HL-60 (cell line): ENCODE measurements at places on chromosomes 11 and 22.

GRCh38 chr11:44521148-44521547 lies 44.3 kb upstream of the CD82 start:
- DNase-seq = no peak

DNA sequence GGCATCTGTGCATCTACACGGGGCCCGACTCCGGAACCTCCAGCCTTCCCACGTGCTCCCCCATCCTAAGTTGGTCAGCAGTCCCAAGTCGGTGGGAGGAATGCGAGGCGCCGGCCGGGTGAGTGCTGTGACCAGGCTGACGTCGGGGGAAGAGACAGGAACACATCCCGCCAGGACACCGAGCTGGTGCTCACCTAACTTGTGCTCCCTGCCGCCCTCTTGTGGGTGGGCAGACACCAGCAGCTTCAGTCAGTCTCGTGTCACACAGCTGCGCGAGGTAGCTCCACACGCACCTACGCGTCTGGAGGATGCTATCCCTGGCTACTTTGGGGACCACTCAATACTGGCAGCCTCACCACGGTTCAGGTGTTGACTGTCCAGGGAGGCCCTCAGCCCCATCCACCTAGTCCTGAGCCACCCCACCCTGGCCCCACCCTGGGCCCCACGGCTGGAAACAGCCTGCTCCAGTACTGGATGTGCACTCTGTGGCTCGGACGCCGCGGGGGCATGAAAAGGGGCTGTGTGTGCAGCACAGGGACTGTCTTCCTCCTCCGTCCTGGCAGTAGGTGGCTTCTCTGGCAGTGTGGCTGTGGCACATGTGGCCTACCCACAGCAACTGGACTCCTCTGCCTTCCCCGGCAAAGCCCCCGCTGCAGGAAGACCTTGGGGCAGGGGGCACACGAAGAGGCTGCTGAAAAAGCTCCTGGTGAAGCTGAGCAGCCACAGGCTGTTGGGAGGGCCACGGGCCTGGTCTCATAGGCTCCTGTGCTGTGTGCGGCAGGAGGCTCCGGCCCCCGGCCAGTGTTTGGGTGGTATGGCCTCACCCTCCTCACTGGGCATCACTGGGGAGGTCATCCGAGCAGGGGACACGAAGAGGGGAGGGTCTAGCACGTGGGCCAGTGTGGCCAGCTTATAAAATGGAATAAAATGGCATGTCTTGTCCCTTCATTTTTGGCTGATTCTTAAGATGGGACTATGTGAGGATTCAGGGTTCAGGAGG lies 11.2 kb upstream of the BID start:
- peak; percentile 83 for DNase-seq

DNA sequence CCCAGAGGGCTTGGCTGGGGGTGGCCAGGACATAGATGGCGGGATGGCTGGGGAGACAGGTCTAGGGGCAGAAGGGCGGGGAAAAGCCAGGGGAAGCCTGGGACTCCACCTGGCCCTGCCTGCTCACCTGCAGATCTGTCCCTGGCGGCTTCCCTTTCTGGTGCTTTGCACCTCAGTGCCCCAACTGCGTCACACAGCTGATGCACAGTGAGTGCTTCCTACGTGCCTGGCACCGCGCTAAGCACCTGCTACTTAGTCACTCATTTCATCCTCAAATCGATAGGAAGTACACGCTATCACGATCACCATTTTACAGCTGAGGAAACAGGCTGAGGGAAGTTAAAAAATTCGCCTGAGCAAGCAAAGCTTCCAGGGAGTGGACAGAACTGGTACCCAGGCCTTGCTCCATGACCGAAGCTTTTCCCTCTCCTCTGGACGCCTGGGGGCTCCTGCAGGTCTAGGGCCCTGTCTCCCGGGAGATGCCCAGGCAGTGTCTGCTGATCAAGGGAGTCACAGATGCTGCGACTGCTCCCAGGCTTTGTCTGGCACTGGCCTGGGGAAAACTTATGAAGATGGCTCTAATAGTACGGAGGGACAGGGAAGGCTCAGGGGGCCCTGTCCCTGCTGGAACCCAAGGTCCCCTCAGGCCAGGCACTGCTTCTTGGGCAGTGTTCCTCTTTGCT lies 63.0 kb upstream of the TTLL12 start:
- DNase-seq = no peak

DNA sequence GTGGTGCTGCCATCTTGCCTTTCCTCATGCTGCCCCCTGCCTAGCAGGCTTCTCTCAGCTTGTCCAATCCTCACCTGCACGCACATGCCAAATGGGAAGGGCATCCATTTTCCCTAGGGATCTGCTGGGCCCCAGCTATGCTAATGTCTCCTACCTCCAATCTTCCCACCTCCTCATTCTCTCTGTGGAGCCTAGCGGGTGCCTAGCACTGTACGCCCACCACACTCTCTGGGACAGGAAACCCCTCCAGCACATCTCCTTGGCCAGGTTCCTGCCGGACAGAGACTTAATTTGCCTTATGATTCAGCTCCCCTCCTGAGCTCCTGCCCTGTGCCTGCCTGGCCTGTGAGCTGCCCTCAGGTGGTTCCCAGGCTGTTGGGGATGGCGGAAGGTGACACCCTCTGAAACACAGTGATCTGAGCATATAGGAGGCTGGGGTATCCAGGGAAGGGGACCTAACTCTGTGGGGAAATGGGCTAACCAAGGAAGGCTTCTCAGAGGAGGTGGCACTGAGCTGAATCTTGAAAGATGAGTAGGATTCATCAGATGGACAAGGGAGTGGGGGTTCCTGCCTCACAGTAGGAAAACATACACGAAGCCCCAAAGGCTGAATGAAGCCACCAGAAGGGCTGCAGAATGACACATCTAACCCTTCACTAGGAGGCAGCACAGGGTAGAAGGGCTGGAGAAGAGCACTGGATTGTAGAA lies 79.2 kb upstream of the WNT11 start:
- no peak for DNase-seq

DNA sequence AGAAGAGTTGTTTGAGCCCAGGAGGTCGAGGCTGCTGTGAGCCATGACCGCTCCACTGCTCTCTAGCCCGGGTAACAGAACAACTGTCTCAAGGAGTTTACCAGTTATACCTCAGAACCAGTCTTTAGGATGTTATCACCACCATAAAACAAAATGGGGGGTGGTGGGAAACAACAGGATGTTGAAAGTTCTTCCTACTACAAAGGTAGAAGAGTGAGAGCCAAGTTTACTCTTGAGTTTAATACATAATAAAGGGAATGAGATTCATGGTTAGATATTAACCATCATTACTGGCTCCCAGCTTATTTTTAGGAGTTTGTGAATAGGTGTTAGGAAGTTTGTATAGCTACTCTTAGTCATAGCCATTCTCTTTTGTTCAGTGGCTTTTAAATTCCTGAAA lies 78.8 kb upstream of the HORMAD2 start:
- DNase-seq = no peak

GRCh38 chr11:114384487-114384886 lies 15.8 kb downstream of the C11orf71 start:
- no peak for DNase-seq

- no peak for DNase-seq
Observed at GRCh38 chr22:29954203-29954855, 71.4 kb downstream of the MTMR3 start.

GRCh38 chr22:38792833-38793232 lies 1.1 kb downstream of the DNAL4 start:
- DNase-seq = no peak

DNA sequence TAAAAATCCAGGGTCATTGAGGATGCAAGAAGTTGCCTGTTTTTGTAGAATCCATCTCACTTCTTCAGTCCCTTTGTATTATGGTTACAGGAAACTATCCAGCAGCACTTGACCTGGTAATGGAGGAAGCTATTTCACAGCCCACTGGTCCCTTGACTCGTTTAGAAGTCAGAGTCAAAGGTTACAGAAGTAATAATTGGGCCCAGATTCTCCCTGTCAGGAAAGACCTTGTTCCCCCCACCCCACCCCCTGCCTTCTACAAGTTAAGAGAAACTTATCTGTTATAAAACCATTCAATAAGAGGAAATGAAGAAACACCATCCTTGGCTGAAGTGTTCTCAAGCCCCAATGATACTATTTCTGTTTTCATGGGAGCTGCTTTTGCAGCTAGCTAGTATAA lies 65.8 kb downstream of the CSTPP1 start:
- no peak for DNase-seq

GRCh38 chr11:66333220-66333877 lies 2.9 kb downstream of the RIN1 start:
- no peak for DNase-seq

DNA sequence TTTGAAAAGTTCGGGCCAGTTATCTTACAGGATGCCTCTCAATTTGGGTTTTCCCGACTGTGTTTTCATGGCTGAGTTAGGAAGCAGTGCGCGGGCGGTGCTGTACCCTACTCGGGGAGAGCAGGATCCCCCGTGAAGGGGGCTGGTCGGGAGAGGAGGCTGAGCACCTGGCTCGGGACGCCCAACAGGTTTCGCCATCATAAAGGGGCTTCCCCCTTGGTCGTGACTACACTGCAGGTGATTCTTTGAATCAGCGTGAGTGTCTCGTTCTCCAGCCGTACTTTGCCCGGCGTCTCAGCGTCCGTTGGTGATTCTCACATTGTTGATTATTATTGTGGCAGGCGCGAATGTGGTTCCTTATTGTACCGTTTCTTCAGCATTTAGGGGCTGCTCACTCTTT lies 46.6 kb downstream of the ST14 start:
- no peak for DNase-seq

DNA sequence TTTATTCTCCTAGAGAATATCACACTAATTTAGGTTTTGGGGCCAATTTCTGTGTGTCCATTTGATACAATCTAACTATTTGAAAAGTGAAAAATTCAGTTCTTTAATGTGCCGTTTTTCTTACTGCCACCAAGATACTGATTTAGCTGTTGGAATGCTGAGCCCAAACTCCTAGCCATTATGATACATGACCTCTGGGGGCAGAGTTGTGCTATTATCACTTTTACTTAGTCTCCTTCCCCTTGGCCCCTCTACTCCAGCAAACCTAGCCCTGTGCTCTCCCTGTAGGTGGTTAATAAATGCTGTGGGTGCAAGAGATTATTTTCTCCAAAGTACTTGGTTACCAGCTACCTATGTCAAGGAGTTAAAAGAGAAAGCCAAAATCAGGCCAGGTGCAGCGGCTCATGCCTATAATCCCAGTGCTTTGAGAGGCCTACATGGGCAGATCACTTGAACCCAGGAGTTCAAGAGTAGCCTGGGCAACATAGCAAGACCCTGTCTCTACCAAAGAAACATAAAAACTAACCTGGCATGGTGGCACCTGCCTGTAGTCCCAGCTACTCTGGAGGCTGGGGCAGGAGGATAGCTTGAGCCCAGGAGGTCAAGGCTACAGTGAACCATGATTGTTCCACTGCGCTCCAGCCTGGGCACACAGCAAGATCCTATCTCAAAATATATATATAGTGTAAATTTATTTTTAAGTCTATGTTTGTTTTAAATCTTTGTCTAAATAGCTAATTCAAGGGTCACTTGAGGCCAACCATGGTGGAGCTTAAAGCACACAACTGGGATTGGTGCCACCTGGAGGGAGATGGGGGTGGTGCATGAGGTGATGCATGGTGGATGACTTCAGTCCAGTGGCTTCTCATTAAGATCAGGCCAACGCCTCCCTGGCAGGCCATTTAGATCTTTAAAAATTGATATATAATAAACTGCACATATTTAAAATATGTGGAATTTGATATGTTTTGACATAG lies 193.2 kb upstream of the PLET1 start:
- peak; percentile 35 for DNase-seq

DNA sequence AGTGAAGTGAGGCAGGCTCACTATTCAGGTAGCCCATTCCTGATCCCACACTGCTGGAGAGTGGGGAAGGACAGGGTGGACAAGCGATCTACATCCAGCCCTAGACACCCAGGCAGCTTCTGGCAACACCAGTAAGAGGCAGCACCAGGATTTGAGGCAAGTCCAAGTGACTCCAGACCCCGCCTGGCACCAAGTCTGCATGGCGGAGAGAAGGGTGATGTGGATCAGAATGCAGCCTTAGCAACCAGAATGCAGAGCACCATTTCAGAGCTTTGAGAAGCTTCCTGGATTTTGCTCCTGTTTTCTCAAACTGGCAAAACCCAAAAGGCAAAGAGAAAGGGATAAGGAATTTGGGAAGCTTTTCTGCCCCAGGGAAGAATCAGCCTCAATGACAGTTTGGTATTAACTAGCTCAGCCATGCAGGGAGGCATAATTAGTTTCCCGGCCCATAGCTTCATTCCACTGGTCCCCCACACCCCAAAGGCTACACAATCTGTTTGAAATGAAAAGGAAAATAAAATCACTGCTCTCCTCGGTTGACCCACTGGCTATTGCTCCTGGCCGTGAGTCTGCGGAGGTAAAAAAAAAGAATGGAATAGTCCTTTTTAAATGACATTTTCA lies 17.3 kb downstream of the GALNT18 start:
- DNase-seq = no peak

GRCh38 chr11:123590296-123590912 lies 64.0 kb downstream of the SCN3B start:
- no peak for DNase-seq

DNA sequence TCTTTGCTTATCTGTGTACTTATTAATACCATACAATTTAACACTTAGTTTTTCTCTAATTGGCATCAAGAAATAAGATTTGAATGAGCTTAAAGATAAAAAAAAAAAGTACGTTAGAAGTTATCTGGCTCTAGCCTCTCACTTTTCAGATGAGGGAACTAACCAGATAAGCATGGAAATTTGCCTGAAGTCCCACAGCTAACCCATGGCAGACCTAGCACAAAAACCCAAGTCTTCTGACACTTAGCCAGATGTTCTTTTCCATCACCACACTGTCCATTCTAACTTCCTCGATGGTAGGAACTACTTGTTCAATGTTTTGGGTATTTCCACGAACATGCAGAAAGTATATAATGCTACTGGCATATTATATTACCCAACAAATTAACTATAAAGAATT lies 7.4 kb upstream of the SOX6 start:
- no peak for DNase-seq

DNA sequence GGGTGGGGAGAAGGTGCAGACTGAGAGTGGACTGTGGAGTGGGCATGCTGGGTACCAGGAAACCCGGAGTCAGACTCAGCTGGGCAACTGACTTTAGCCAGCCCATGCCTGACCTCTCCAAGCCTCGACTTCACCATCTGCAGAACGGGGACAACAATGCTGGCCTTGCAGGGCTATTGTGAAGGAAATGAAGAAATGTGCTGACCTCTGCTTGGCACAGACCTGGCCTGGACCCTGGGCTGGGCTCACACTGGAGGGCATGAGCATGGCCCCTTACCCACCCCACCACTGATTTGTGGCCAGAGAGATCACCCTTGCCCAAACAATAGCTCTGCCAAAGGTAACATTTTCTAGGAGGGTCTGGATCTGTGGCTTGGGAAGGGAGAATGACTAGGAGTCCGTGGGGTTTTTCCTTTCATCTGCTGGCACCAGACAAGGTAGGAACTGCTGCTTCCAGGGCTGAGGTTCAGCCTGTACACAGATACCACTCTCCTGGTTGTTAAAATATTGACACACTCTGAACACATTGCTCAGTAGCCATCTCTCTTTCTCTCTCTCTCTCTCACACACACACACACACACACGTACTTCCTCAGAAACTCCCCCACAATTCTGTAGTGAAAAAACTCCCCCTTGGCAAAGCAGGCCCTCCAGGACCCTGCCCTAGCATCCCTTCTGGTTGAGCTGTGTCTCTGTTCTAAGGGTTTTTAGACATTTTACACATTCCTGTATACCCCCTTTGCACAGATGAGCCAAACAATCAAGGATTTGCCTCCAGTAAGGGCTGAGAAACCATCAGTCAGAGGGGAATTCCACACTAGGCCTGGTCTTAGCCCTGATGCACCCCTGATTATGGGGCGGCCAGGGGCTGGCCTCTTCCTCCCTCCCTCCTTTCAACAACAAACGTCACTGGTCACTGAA lies 1.0 kb downstream of the MOGAT2 start:
- DNase-seq = no peak

- peak; percentile 97 for DNase-seq
Observed at GRCh38 chr11:129825380-129825779, 9.7 kb downstream of the TMEM45B start.
